ENCODE measurements at places on chromosomes 3 and 15.
A peak's percentile ranks its signal among the peaks of the same experiment; 100 is the strongest.

DNA sequence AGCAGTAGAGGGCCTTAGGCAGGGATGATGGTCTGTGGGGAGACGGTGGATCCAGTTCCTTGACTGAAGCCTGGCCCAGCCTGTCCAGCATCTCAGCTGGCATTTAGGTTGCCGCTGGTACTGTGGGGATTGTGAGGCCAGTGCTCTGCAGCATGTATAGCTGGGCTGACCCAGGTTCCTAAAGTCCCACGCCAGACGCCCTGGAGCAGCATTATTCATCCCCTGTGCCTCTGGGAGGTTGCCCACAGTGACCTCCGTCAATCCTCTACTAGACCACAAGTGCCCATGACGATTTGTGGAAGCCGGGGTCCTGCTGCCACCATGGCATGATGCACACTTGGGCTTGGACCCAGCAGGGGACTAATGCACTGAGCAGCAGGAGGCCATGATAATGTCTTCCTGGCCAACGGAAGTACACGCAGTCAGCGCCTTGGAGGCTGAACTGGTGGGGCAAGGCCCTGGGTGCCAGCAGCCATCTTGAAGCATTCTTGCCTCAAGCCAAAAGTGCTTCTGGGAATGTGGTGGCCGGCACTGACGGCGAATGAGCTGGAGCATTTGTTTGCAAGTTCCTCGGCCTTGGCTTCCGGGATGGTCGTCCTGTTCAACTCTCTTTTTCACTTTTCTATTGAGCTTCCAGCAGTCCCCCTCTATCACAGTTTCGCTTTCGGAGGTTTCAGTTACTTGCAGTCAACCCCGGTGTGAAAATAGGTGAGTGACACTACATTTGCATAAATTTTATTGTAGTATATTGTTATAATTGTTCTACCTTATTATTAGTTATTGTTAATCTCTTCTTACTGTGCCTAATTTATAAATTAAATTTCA, 949.4 kb downstream of the ROBO1 start:
- DNase-seq: no peak

DNA sequence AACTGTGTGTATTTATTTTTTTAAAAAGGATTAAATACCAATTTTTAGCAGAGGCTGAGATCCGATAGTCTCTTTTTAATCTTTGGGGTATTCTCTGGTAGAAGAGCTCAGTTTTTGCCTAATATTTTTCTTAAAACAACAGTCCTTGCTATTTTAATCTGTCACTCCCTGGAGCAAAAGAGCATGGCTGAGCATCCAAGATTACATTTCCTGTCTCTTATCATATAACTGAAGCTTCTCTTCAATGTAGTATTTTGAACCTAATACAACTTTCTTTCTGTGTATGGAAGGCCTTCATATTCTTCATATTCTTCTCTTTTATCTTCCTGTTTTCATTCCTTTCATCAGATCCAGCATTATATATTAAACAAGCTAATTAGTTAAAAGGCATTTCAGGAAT, 293.7 kb downstream of the NSUN3 start:
- DNase-seq: no peak

DNA sequence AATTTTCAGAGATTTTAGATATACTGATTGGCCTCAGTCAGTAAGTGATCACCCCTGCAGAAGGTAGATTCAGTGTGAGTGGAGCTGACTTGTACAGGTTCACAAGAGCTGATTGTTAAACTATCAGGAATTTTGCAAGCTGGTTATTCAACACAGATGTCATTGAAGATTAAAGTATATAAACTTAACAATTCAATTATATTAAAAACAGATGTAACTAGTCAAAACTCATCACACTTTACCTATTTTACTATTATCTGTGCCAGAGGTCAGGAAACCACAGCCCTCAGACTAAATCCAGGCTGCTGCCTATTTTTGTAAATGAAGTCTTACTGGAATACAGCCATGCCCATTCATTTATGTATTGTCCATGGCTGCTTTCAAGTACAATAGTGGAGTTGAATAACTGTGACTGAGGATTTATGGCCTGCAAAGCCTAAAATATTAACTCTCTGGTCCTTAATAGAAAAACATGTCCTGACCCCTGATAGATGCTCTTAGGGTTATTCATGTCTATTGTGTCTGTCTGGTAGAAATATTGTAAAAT, 429.3 kb upstream of the PDZRN3 start:
- no peak for DNase-seq

DNA sequence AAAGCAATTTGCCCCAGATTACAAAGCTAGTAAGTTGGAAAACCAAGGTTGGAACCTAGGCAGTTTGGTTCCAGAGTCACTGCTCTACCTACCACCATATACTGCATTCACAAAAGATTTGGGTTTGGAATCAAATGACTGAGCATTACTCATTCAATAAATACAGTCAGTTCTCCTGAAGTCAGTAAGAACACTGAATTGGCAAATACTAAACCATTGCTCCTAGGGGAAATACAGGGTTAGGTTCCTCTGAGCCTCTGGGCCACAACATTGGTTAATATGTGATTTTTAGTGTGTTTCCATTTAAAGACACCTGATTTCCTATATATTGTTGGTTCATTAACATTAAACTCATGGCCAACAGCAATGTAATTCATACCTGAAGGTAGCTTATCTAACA, 2.1 kb upstream of the EIF5A2 start:
- no peak for DNase-seq

GRCh38 chr3:60333710-60334109, 917.5 kb downstream of the FHIT start:
- no peak for DNase-seq

- peak; percentile 17 for DNase-seq
Observed at GRCh38 chr3:14461748-14462324, 59.4 kb downstream of the SLC6A6 start.

DNA sequence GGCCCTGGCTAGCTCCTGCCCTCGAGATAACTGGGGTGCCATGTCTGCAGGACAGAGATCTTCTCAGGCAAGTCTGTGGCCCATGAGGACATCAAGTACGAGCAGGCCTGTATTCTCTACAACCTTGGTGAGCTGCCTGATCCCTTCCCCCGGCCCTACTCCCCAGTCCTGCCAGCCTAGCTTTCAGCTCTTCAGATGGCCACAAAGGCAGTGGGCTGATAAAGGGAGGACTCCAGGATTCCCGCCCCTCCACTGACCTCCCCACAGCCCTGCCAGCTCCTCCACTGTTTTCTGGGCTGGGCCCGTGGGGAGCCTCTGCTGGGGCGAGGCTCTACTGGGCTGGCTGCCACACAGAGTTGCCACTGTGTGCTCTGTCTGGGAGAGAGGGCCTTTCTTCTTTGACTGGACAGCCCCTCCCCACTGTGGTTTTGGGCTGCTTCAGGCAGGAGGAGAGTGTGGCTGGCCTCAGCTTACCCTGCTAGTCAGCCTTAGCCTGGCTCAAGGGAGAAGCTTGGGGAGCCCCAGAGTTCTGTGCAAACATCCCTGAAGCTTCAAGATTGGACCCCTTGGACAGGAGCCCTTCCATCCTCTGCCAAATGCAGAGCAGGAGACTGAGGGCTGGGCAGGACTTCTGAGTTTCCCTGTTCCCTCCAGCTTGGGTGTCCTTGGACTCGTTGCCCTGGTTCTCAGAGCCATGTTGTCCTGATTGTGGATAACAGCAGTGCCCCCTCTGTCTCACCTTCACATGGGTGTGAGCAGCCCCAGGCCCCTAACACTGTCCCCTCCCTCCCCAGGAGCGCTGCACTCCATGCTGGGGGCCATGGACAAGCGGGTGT, 24.4 kb downstream of the PTPN23 start:
- DNase-seq: no peak

GRCh38 chr15:88241461-88241860, 15.1 kb downstream of the NTRK3 start:
- no peak for DNase-seq

DNA sequence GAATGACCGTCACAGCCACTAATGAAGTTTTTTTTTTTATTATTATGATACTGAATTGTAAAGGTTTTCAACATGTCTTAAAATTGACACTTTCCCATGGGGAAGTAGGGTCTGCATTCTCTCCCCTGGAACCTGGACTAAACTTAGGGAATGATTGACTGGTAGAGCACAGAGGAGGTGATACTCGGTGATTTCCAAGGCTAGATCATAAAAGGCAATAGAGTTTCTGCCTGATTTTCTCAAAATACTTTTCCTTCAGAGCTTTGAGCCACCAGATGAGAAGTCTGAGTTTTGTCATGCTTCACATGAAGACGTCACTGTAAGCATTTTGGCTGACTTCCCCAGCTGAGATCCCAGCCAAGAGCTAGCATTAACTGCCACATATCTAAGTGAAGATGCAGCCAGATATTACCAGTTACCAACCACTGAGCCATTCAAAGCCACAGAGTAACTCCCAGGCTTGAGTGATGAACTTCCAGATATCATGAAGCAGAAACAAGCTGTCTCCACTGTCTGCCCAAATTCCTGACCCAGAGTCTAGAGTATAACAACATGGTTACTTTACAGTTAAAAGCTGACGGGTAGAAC, 105.8 kb downstream of the LSAMP start:
- no peak for DNase-seq

DNA sequence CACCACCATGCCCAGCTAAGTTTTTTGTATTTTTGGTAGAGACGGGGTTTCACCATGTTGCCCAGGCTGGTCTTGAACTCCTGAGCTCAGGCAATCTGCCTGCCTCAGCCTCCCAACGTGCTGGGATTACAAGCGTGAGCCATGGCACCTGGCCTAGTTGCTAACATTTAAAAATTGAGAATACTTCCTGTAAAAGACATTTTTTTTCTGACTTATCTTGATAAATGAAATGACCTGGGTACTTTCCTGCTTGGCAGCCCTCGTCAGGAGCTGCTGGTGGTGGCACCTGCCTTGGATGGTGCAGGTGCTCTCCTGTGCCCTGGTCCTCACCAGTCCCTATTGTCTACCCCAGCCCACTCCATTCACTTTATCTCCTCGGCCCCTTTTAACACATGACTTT, 66.8 kb upstream of the FOXP1 start:
- no peak for DNase-seq

DNA sequence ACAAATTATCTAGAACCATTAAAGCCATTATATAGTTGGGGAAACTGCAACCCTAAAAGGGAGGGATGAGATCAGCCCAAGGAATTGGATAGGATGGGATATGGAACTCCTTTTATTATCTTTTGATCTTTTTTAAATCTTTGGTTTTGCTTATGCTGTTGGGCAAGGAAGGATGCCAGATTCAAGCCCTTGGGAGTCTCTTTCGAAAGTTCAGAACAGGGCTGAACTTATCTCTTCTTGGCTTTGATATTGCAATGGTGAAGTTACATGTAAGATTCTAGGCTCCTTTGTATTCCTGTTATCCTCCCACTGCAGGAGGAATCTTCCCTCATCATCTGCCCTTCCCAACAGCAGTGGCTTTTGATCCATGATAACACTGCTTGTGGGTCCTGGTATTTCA, 10.0 kb upstream of the SLC22A13 start:
- DNase-seq: no peak

- no peak for DNase-seq
Observed at GRCh38 chr3:19002606-19003005, 145.7 kb upstream of the KCNH8 start.

- no peak for DNase-seq
Observed at GRCh38 chr3:190063490-190063889, 57.2 kb downstream of the P3H2 start.

GRCh38 chr3:29521751-29522150, 240.9 kb downstream of the RBMS3 start:
- DNase-seq: no peak

DNA sequence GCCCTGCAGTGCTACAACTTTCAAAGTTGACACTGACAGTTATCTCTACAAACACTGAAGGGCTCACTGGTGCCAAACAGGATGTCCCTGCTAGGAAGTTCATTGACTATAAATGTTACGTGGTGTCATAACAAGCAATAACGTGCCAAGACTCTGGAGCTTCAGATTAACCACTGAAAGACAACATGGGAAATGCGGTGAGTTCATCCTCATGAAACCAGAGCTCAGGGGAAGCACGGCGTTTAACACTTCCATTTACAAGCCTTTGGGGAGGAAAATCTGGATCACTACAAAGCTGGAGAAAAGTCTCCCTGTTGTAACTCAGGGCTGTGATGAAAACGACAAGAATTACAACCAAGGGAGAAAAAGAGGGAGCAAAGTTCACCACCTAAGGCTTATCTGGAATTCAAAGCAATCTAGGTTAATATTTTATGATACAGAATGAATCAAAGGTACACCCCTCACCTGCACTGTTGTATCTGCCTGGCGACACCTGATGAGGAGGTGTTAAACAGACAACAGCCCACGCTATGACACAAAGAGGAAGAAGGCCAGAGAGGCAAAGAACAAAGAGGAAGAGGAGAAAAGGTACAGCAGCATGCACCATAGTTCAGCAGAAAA, 27.0 kb downstream of the SHQ1 start:
- DNase-seq: no peak

DNA sequence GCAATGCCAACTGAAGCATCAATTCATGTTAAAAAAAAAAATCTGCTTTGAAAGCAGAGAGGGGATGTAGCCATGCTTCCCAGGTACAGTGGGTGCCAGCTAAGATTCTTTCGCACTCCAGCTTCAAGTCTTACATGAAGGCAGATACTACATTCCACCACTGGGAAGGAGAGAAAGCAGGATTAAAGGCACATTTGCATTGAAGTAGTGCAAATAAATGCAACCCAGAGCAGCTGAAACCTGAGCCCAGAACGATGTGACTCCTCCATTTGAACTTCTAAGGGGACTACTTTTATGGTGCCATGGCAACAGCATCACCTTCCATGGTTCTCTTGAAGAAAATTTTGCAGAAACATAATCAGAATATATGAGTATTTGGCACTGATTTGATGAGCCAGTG, 19.1 kb upstream of the GJD2 start:
- no peak for DNase-seq

DNA sequence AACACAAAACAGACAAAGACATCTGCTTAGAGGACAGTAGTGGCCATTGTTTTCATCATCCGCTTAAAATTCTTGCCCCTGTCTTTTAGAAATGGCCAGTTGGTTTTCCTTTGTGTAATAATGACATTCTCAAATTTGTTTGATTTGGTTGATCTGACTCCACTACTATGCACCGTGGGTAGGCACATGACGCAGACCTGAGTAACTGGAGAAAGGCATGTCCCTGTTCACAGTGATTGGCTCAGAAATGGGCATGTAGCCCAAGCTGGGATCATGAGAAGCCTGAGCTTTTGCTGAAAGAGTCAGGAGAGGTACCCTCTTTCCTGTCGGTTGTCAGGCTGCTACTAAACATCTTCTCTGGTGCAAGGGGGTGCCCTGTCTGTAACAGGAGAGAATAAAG, 36.6 kb upstream of the MAGI1 start:
- no peak for DNase-seq

- no peak for DNase-seq
Observed at GRCh38 chr3:60366486-60366885, 884.8 kb downstream of the FHIT start.

- no peak for DNase-seq
Observed at GRCh38 chr3:191721990-191722389, 261.0 kb downstream of the PYDC2 start.

- no peak for DNase-seq
Observed at GRCh38 chr15:99445272-99445850, 120.4 kb upstream of the MEF2A start.

- no peak for DNase-seq
Observed at GRCh38 chr15:58232281-58233065, 94.3 kb downstream of the AQP9 start.
